ENCODE measurements at places on chromosomes 12 and 14.

GRCh38 chr12:92155733-92156132, 10.1 kb upstream of the BTG1 start:
- DNase-seq: no peak

DNA sequence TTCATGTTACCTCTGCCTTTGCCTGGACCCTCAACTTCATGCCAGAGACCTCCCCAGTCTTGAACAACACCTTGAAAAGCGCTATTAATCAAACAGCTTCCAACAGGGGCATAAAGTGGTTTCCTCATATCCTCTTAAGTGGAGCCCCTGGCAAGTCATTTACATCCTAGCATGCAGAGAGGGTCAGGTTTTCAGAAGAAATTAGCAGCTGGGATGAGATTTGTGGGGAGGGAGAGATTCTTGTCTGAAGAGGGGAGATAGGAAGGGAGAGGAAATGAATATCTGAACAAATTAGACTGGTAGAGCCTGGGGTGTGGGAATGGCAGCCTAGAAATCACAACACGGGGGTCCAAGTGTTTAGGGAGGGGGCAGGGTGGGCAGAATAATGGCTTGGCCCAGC, 45.6 kb downstream of the CALM1 start:
- DNase-seq: no peak

DNA sequence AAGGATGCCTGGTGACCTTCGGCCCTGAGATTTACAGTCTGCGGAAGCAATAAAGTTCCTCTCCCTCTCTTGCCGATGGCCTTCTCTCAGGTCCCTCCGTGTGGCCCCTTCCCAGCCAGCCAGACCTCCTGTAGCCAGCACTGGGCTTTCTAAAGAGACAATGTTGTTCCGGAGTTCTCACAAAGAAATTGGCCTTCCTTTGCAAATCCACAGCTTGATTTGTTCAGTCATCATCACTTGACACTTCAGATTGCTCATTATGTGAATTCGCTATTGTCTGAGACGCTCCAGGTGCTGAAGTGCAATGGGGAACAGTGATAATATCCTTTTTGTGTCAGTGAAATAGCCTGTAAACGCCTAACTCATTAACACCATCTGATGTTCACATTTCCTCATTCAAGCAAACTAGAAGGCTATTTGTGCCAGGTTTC, 43.7 kb upstream of the GPHB5 start:
- no peak for DNase-seq

- DNase-seq: no peak
Observed at GRCh38 chr12:5520831-5521230, 88.9 kb downstream of the NTF3 start.

- no peak for DNase-seq
Observed at GRCh38 chr12:131635491-131636122, 75.3 kb upstream of the SFSWAP start.

DNA sequence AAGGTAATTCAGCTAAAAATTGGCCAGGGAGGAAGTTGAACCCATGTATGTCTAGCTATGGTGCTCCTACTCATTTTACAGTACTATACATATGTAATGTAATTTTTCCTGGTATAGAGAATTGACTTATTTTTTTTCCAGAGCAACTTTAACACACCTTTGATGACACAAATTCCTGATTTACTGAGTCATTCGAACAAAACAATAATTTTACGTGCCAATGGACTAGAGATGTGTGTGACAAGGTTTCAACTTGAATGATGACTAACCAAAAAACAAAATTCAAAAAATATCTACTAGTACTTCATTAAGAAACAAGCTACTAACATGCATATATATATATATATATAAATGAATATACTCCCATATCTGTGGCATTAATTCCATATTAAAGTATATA, 180.5 kb downstream of the KITLG start:
- DNase-seq: no peak

- no peak for DNase-seq
Observed at GRCh38 chr12:105409801-105410471, 79.4 kb downstream of the C12orf75 start.

GRCh38 chr14:32078858-32079216, 1.7 kb downstream of the ARHGAP5 start:
- DNase-seq: no peak

DNA sequence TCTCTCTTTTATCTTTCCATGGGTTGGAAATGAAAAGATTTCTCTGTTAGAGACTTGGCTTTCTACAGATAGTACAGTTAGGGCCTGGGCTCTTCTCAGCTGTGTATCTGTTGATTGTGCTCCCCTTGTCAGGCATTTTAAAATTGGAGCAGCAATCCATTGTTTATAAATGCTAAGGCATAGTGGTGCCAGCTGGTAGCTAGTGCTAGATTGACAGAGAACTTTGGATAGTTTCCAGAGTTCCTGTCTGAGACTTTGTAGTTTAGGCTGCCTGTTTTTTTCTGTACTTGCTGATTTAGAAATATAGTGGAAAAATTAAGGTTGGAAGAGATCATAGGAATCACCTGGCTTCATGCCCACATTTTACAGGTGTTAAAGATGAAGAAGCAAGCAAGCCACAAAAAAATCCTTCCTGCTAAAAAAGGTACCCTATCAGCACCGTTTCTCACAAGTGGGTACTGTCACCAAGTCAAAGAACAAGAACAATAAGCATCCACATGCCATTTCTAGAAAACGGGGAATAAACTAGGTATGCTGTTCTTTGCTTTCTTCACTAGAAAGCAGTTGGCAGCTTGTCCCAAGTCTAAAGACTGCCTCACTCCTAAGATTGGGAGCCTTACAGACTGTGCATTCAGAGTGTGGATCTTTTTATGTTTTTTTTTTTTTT, 6.2 kb downstream of the TTLL5 start:
- no peak for DNase-seq

GRCh38 chr14:101467181-101467926, 93.9 kb upstream of the DIO3 start:
- DNase-seq: no peak

DNA sequence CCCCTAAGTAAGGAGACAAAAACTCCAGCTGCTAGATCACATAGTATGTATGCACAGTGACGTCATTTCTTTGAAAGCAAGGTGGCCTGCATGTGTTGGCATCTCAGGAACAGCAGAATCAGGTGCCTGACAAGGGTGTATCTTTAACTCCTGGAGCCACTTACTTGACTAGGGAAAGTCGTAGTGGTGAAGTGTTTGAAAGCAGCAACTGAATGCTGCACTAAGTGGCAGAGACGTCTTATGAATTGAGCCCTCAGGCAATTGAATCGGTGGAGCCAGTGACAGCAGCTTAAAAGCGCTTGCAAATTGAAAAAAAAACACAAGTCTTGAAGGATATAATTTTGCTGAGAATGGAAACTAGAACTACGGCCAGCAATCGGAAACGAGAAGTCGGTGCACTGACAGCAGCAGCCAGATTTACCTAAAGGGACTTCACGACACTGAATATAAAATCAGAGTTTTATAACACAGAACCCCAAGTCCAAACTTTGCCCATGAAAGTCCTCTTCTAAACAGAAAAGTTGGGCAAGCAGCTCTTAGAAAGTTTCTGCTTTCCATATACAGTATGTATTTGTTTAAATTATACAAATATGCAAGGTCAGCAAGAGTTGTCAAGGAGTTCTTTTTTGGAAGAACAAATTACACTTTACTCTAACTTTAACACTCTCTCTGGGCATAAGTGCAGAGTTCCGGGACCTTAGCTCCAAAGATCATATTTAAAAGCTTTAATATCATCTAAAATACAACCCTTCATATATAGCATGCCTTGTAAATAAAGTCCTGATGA, 1.1 kb downstream of the IGF1 start:
- no peak for DNase-seq

GRCh38 chr12:31897781-31898503, 61.3 kb upstream of the RESF1 start:
- no peak for DNase-seq

DNA sequence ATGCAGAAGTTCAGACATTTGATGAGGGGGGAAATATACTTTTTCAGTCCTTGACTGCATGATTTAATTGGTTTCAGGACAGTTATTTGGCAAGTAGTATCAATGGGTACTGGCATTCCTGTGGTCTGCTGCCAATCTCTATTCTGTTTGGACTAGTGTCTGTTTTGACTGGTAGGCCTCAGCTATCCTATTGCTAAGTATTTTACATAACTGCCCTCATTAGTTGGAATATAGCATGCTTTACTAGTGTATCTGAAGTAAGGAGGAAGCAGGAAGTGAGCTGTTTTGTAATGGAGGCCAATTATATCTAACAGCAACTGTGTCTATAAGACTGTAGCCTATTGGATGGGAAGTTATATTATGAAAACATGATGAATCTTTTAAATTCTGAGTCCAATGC, 104.3 kb downstream of the FLRT2 start:
- no peak for DNase-seq

GRCh38 chr12:29164477-29165393, 15.7 kb downstream of the FAR2 start:
- DNase-seq: no peak

- no peak for DNase-seq
Observed at GRCh38 chr14:68589447-68590200, 203.2 kb downstream of the ZFP36L1 start.

GRCh38 chr12:94813314-94813713, 163.0 kb upstream of the TMCC3 start:
- DNase-seq: no peak

DNA sequence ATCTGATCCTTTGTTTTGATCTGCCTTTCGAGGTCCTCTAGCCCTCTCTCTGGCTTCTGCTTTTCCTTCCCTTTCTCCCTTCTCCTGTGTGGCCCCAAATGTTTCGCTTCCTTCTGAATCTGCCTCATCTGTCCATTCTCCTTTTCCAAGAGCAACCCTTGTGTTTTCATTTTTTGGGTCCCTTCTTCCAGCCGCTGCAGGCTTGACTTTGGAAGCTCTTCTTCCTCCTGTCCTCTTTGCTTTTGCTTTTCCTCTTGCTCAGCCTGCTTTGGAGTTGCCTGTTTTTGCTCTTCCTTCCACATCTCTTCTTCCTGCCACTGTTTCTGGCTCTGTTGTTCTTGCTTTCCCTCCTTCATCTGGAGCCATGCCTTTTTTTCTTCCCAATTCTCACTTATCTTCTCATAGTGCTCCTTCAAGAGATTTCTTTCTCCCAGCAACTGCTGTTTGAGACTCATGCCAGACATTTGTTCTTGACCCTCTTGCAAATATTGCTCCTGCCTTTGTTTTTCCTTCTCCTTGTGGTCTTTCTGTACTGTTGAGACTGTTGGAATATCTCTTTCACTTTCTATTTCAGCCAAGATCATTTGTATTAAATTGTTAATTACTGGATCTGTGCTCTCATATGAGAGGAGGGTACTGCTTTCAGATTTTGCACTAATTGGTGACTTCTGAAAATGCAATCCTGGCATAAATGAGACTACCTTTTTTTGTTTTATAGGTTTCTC, 42.4 kb downstream of the FAM186A start:
- DNase-seq: no peak

DNA sequence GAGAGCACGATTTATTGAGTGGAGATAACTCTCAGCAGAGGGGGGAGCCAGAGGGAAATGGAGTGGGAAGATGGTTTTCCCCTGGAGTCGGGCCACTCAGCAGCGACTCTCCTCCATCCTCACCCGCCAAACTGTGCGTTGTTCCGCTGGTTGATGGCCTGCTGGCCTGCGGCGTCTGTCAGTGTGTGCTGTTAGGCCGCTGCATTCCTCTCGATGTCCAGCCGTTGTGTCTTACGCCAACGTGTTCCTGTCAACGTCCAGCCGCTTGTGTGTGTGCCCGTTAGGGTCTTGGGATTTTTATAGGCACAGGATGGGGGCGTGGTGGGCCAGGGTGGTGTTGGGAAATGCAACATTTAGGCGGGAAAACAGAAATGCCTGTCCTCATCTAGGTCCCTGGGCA, 69.2 kb downstream of the PTPRQ start:
- no peak for DNase-seq

GRCh38 chr12:55862286-55862685, 19.6 kb upstream of the MMP19 start:
- no peak for DNase-seq

DNA sequence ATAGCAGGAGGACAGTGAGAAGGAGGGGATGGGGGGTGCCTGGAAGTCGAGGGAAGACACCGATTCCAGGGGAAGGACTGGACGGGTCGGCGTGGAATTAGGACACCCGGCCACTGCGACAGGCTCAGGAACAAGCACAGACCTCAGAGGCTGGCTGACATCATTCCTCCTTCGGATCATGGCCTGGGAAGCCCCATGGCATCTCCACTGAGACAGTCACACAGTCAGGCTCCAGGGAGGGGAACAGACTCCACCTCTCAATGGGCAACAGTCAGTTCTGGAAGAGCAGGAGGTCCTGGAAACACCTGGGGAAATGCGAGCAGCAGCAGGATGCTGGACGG, 67.9 kb upstream of the FBRSL1 start:
- no peak for DNase-seq

DNA sequence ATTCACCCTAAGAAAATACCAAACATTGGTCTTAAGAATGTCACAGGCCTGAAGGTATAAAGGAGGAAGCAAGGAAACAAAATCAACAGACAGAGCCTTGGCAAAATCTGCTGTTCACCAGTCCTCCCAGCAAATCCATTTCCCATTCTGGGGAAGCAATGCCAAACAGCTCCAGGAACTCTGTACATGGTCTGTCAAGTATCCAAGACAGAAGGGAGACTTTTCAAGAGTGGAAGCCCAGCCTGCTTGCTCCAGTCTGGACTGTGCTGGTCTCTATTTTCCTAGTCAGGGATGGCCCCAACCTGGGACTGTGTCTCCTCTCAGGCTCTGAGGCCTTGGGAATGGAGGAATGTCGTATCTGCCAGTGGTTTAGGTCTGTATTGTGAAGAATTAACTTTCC, 251.5 kb downstream of the DAD1 start:
- DNase-seq: no peak

DNA sequence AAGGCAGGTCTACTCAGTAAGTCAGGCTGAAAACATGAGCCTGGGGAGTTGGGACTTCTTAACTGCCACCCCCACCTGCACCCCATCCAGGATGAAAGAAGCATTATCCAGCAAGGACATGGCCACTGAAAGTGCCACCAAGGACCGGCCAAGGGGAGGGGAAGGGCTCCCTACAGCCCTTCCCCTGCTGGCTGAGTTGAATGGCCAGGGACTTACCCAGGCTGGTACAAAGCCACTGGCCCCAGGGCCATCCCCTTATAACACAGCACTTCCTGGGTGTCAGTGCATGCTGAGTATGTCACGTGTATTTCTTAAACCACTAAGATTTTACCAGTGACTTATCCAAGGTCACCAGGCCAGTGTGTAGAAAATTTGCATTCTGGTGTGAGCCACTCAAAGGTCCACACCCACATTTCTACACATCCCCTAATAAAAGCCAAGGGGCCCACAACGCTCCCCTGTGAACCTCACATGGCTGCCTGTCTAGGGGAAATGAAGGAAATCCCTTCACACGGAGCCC, 29.3 kb upstream of the ZFP36L1 start:
- DNase-seq: no peak
